ENCODE measurements at places on chromosomes 3 and 15.

DNA sequence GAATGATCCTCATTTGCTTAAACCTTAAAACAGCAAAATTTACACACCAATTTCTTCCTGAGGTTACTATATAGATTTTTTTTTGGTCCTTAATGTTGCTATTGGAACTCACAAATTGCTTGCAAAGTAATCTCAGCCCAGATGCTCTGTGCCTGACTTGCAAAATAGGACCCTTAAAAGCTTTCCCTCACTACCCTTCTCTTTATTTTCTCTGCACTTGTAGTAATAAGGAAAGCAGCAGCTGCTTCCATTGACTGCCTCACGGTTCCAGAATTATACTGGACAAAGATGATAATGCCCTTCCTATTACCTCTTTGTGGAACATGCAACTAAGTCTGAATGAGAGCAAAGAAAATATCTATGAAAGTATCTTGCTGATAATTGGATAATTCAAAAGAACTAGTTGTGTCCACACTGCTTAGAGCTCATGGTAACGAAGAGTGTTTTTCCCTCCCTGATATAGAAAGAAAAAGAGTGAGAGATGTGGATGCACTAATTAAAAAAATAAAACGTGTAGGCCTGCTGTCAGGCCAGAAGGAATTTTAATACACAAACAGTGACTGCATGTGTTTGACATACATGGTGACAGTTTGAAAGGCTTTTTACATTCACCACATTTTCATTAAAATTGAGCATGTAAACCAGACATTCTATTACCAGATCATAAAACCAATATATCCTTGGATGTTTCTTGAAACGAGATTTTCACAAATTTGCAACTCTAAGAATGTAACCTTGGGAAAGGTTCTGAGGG, 783.1 kb downstream of the GBE1 start:
- DNase-seq = no peak

DNA sequence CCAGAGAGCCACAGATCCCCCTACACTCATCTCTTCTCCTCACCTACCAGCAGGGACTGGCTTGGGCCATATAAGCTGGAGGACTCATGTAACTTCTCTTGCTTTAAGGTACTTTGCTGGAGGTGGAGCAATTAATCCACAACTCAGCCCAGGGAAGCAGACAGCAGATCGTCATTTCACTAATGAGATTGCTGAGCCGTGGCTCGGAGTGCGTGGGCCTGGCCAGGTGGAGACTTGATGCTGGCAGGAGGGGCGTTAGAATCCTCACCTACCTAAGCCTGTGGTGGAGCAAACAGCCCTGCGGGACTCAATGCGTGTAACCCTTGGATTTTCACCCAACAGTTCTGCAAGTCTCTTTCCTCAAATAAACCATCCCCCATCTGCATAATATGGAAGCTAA, 253.2 kb downstream of the RORA start:
- DNase-seq = no peak

DNA sequence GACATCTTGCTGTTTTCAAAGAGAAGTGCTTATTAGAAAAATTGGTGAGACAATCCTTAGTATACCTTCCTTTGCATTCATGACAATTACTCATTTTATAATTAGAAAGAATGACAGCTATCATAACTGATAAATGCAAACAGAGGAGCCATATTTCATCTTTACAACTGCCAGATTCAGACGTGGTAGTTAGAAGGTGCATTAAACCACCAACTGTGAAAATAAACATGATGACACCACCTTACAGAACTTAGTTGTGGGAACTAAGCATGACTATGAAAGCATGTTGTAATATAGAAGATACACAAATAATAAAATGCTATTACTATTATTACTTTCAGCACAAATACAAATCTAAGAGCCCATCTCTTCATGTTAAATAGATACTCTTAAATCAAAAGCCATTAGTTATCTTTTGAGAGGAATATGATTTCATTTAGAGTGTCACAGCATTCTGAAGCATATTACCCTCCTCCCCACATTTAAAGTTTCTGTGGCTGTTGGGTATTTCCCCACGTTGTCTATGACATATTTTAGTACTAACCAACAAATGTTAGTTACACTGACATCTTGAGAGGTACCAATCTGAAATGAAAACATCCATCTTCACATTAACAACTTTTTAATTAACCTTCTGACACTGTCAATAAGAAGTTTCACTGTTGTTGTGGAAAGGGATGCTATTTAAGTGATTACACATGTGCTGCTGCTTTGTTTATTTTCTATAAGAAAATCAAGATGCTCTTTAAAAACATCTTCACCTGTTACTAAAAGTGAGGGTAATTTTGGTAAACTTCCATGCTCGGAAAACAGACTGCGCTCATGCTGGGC, 163.8 kb downstream of the LSAMP start:
- DNase-seq = no peak

- DNase-seq = no peak
Measured at GRCh38 chr3:172659246-172660002, 51.4 kb downstream of the NCEH1 start.

DNA sequence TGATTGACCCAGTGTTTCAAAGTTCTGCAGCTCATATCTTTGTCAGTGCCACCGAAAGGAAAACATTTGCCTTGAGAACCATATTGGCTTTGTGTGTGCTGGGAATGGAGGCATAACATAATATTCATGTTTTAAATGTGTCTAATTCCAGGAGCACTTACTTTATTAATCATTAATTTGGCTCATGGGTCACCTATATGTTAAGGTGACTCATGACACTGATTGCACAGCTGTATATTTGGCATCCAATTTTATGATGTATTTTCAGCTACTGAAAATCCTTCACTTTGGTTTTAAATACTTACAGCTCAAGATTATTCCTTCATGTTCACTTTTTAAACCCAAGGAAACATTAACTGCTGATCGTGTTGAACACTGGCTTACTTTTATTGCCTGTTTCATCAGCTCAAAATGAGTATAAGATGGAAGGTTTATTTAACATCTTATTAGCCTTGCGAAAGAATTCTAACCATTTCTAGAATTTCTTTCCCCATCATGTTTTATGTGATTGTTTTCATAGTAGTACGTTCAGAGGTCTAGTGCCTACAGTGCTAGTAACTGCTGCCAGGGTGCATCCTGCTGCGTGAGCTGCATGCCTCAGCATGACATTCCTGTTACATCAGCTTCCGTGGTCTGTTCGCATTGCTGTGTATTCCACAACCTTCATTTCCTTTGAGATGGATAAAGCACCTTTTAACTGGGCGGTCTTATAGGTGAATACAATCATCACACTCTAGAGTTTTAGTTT, 63.7 kb downstream of the LRCH3 start:
- DNase-seq = no peak

Measured in Ammon's horn (tissue), 1 donor.